ENCODE measurements at places on chromosomes 16 and 17.

DNA sequence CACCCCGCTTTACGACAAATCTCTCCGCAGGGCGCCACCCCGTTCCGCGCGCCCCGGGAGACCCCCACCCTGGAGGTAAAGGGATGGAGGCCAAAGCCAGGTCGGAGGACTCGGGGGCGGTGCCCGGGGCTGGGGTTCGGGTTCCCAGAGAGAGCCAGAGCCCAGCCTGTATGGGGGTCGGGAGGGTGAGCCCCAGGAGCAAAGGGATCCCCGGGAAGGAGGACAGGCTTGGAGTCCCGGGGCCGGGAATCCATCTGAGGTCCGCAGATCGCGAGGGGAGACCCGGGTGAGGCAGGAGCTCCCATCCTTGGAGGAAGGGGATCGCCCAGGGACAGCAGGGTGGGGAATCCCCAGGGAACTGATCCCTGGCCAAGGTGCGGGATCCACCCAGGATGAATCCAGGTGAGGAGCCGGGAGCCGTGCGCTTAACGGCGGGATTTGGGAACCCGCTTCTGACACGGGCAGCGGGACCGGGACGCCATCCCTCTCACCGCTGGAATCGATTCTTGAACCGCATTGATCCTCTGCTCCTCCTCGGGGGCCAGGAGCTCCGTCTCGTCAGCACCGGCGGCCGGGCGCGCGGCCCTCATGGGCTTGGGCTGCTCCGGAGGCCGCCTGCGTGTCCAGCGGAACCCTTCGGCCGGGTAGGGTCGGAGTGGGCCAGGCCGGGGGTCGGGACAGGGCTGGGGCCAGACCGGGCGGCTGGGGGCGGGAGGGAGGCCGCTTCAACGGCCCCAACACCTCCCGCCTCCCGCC, at the start of gene MMD:
Gene MMD (minus strand): TSS at position 657 of the 756 bp plus-strand sequence. CDS start 140 bp downstream, at position 517.
- no peak for DNase-seq

GRCh38 chr17:4585638-4585994, 1.3 kb downstream of the SMTNL2 start:
- DNase-seq: no peak

DNA sequence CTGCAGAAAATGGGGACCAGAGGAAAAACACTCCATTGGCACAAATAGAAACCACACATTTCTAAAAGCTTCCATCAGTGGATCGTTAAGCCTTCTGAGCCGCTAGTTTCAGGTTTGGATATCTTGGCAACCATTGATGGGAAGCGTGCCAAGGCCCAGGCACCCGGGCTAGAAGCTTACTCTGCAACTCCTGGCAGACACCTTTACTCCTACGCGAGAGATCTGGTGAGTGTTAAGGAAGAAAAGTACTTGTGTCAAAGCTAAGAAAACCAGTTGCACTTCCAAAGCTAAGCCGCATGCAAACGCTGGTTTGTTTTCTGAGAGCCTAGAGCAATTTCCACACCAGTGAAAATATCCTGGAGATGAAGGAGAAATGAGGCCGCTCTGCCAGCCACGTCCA, 472.4 kb downstream of the PMP22 start:
- DNase-seq: no peak

GRCh38 chr17:77556383-77557061, 402.0 kb upstream of the TNRC6C start:
- DNase-seq: no peak

DNA sequence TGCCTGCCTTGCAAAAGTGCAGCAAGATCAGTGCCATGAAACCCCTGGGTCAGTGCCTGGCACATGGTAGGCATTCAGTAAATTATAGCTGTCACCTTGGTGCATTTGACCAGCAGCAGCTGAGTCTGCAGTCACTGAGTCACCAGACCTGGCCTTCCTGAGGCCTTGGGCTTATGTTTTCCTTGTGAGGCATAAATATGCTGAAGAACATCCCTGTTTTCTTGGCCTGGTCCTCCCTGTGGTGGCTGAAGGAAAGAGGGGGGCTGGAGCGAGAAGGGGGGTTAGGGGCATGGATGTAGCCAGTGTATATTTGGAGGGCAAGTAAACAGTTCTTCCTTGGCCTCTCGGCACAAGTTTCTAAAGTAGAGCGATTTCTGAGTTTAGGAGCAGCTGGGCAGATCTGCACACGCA, 26.5 kb downstream of the EPN2 start:
- DNase-seq: no peak

GRCh38 chr17:51029142-51029541, 91.5 kb downstream of the SPAG9 start:
- no peak for DNase-seq

- DNase-seq: no peak
Measured at GRCh38 chr16:21120976-21121520, 29.6 kb downstream of the DNAH3 start.

GRCh38 chr17:47800686-47801085, 20.9 kb downstream of the OSBPL7 start:
- no peak for DNase-seq
